ENCODE measurements at places on chromosomes 1 and 21.

DNA sequence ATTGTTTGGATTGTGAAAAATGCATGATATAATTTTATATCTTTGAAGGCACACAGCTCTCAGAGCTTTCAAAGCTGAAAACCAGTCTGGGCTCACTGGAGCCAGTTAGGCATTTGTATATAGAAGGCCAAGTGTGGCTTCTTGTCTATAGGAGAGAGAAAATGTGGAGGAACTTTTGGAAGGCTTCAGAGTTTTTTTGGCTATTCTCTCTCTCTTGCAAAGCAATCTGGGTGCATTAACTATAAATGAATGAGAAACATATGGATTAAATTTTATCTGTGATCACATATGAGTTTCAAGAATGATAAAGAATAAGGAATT is 216.7 kb upstream of the HOOK1 start:
- no peak for DNase-seq

- no peak for DNase-seq
These were observed 507.2 kb downstream of the LTN1 start for GRCh38 chr21:28485301-28486022.

- DNase-seq = no peak
These were observed 45.4 kb downstream of the AGPAT3 start for GRCh38 chr21:43910460-43910859.

DNA sequence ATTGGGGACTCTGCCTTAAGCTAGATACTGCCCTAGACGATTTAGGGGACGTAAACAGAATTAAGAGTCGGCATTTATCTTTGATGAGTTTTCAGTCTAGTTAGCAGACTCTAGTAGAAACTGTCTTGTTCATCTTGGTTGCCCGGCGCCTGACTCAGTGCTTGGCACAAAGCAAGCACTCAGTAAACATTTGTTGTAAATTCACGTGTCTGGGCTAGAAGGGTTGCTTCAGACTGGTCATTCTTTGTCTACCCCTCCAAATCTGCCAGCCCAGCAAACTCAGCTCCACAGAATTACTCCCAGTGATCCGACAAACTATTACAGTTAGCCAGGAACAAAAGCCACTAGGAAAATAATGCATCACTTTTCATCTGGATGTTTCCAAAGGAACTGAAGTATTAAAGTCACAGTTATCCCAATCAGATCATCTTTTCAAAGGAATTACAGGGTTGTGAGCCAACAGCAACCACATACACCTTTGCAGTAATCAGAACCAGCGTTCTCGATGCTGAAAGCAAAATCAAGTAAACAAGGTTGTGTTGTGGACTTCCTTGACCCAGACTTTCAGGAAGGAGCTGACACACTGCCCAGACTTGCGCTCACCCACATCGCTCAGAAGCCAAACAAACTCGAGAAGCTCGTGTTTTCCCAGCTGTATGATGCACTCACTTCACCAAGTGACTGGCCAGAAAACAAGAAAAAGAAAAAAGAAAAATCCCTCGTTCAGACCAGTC is 66.5 kb upstream of the GADD45A start:
- no peak for DNase-seq

DNA sequence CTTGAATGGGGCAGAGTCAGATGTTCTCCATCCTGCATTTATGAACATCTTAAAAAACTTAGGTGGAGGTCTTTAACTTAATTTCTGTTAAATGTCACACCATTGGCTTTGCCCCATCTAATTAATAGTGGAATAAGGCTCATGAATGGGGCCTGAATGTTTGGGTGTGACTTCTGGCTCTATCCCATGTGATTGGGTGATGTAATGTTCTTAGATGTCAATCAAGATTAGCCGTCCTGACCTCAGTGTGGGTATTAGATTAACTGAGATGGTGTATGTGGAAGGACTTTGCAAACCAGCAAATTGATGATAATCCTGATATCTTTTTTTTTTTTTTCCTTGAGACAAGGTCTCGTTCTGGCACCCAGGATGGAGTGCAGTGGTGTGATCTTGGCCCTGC is 38.1 kb downstream of the C1orf21 start:
- DNase-seq = no peak

DNA sequence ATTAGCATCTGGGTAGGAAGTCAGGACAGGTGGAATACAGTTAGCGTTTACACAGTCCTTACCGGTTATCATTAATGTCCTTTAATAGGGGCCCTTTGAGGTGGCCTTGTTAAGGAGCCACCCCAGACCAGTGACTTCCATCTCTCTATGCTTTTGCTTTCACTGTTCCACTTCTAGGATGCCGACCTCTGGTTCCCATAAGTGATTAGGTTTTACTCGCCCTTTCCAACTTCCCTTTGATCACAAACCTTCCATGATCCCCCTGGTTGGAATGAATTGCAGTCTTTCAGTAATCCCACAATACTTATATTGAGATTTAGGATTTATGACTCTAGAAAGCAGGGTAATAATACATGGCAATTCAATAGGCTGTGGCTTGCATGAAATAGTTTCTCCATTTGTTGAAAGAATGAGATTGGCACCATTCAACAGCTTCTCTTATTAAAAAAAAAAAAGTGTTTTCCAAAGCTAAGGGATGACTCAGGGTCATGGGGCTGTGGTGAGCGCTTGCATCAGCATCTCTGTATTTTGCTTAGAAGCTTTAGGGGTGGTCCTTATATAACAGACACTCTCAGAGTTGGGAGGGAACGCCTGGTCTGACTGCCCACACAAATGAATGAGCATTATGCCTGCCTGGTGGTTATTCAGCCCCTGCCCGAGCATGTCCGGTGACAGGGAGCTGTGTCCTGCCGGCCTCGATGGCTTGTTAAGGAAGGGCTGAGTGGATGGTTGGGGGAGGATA is 110.5 kb downstream of the CNIH3 start:
- DNase-seq = peak; percentile 98

DNA sequence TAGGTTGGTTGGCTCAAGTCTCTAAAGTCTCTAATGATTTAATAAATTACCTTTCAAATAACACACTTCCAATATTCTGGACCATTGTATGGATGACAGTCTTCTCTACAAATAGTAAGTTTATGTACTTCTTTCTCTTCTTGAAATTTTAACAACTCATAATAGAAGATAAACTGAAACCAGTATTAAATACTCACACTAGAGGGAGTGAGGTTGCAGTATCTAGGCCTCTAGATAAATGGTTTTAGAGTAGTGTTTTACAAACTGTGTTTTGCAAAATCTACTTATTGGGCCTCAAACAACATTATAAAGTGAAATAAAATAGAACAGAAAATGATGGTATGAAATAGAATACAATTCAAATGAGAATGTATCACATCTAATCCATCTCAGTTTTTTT is 479.9 kb upstream of the BRINP3 start:
- DNase-seq = no peak

GRCh38 chr1:7388141-7388487 is 383.0 kb upstream of the VAMP3 start:
- DNase-seq = no peak

DNA sequence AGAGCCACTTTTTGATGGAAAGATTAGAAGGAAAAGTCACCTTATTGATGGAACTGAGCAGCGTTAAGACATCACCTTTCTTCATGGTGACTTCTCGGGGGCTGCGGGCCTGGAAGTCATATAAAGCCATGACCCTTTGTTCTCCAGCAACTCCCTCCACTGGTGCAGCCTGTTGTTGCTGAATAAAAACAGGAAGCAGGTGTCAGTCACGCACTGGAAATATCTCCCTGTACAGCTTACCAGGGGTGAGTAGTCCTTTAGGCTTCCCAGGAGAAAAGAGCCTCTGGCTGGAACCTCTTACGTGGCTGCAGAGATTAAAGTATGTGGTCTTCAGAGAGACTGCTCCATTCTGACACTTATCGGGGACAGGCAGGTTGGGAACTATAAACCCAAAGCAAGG is 31.9 kb downstream of the SPTA1 start:
- DNase-seq = peak; percentile 15

- no peak for DNase-seq
These were observed 212.6 kb downstream of the TNR start for GRCh38 chr1:175530622-175531375.

GRCh38 chr1:83641796-83642443 is 357.0 kb downstream of the TTLL7 start:
- DNase-seq = no peak

- no peak for DNase-seq
These were observed 53.9 kb downstream of the GALNT2 start for GRCh38 chr1:230120921-230121381.

GRCh38 chr1:38102636-38103035 is 56.0 kb upstream of the POU3F1 start:
- DNase-seq = no peak

- no peak for DNase-seq
These were observed 15.4 kb downstream of the DHRS3 start for GRCh38 chr1:12602659-12603024.

DNA sequence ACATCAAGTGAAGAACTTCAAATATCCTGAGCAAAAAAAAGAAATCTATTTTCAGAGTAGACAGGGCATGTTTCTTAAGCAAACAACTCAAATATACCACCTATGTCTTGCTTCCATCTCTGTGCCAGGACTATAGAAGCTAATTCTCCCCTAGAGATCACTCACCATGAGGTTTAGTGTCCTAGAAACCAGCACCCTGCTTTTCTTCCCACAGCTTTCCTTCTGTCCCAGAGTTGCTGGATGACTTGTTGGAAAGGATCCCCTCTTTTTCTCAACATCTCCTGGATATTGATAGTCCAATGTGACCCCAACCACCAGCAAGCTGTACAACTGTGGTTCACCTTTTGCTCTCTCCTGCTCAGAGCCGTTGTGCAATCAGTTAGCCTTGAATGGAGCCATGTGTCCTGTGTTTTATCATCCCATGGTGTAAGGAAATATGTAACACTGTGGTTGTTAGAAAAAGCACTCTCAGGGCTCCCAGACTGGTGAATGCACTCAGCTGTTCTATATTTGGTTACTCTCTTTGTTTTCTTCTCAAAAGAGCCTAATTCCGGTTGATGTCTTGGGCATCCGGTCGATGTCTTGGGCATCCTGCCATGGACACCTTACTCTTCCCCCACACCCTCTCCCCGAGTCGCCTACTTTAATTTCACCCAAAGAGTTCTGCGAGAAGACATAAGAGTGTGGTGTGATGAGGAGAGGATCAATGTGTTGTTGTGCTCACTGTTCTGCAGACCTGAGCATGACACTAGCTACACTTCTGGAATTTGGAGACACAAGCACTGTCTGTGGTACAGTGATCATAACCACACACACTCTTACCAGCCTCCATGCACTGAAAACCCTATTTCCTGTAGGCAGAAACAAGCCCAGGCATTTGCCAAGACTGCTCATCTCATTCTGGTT is 1.7 kb downstream of the TNFSF4 start:
- no peak for DNase-seq

- peak; percentile 86 for DNase-seq
These were observed 91.6 kb downstream of the GLUL start for GRCh38 chr1:182299728-182300616.

DNA sequence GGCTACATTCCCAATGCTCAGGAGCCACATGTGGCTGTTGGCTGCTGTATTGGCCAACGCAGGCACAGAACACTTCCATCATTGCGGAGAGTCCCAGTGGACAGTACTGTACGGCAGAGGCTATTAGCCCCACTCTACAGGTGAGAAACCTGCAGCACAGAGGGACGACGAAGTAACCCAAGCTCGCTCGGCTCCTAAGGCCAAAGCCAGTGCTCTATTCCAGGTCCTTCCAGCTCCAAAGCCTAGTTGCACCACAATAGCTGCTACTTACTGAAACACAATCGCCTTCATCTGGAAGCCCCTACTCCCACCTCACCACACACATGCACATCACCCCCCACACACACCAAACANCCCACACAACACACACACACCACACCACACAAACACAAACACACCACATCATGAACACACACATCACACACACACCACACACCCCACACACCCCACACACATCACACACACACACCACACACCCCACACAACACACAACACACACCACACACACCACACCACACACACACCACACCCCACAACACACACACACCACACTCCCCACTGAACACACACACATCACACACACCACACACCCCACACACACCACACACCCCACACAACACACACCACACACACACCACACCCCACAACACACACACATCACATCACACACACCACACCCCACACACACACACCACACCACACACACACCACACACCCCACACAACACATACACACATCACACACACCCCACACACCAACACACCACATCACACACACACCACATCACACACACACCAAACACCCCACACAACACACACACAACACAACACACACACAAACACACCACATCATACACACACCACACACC is 3.2 kb downstream of the LYPD8 start:
- no peak for DNase-seq

GRCh38 chr1:208185801-208186231 is 58.4 kb downstream of the PLXNA2 start:
- DNase-seq = no peak

- peak; percentile 34 for DNase-seq
These were observed 234.6 kb upstream of the IRF2BP2 start for GRCh38 chr1:234844479-234845031.

- DNase-seq = no peak
These were observed 18.1 kb downstream of the SLC37A1 start for GRCh38 chr21:42531771-42532170.

GRCh38 chr1:24007079-24007478 is 27.0 kb upstream of the SRSF10 start:
- DNase-seq = no peak

GRCh38 chr1:84450910-84451309 is 28.2 kb upstream of the RPF1 start:
- peak; percentile 71 for DNase-seq

- no peak for DNase-seq
These were observed 277.6 kb downstream of the PLPP3 start for GRCh38 chr1:56301791-56302190.

GRCh38 chr1:193701759-193702158 is 515.3 kb upstream of the B3GALT2 start:
- DNase-seq = no peak

- peak; percentile 75 for DNase-seq
These were observed 27.5 kb downstream of the ATP8B2 start for GRCh38 chr1:154352581-154353459.

GRCh38 chr1:93960641-93961147 is 51.5 kb upstream of the GCLM start:
- no peak for DNase-seq

DNA sequence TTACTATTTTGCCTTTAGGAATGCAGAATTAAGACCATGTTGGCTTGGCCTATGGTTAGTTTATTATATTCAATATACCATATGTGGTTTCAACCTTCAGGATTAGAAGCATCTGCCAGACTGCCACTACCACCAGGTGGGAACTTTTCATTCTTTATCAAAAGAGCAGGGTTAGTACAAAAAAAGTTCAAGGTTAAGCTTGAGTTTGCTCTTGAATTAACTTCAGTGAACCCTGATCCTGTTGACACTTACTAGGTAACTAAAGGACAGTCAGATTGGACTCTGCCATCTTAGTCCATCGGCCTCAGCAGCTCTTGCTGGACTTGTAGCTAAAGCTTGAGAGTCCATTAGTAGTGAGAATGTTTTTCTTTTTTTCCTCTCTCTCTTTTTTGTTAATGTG is 22.1 kb downstream of the CLIC4 start:
- DNase-seq = no peak

- no peak for DNase-seq
These were observed 15.1 kb upstream of the SLC2A1 start for GRCh38 chr1:42973799-42974198.

GRCh38 chr1:234091876-234092275 is 187.4 kb downstream of the SLC35F3 start:
- peak; percentile 7 for DNase-seq
